ENCODE measurements at places on chromosomes 3 and 15.

- DNase-seq = no peak
Observed at GRCh38 chr3:58874248-58874741, 175.5 kb downstream of the CFAP20DC start.

- DNase-seq = no peak
Observed at GRCh38 chr15:80325206-80325605, 73.2 kb upstream of the CTXND1 start.

- peak; percentile 36 for DNase-seq
Observed at GRCh38 chr3:77039606-77040171, at the start of gene ROBO2. Gene ROBO2, plus strand, starts transcription at chr3:77040099. Its CDS starts 687 bp downstream, at chr3:77040786.

- no peak for DNase-seq
Observed at GRCh38 chr3:114716126-114716525, 422.3 kb downstream of the TIGIT start.

DNA sequence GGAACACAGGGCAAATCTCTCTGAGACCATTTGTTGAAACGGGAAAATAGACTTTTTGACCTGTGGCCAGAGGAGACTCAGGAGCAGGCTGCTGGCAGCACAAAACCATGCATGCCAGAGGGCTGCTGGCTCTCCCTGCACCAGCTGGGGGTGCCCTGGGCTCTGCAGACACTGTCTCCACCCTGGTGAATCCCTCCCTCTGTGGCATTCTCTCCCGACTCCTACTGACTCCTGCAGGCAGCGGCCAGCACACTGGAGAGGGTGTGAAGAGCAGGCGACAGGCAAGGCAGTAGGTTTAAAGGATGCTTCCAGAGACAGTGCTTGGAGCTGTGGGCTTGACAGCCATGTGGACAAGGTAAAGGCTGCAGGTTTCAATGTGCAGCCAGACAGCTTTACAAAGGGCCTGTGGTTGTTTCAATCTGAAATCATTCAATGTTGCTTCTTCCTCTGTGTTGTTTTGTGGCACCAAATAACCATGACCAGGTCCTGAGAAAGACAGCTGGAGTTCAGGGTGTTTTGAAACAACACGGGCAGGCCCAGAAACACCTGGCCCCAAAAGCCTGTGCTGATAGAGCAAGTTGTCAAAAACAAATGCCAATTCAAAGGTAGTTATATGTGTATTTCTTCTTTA is 431.0 kb upstream of the ATP10A start:
- DNase-seq = peak; percentile 55
